Stimulated activated CD4-positive, alpha-beta T cell treated with anti-CD3 and anti-CD28 coated beads, Interleukin-15, amount 100 ng/mL, for 1 hour (primary cell): ENCODE measurements at places on chromosomes 2 and 18.

DNA sequence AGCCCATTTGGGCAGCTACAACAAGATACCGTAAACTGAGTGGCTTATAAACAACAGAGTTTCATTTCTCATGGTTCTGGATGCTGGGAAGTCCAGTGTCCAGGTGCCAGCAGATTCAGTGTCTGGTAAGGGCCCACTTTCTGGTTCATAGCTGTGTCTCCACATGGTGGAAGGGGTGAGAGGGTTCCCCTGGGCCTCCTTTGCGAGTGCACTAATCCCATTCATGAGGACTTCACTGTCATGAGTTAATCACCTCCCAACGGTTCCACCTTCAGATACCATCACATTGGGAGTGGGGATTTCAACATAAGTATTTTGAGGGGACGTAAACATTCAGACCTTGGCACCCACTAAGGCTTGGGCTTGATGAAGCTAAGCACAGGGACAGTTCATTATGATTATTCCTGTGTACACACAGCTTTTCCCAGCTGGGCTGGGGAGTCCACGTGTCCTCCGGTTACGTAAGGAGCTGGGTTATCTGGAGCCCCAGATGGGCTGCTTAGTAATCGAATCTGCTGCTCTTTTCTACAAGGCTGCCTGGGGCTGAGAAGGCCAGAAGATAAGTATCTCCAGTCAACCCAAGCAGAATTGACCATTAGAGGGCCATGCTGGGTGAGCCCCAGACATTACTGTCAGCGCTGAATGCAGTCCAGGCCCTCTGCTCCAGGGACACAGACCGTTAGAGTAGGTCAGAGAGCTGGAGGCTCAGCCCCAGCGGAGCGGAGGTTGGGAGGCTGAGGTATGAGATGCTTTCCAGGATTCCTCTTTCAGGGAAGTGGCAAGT lies 42.7 kb downstream of the EPAS1 start:
- no peak for DNase-seq

DNA sequence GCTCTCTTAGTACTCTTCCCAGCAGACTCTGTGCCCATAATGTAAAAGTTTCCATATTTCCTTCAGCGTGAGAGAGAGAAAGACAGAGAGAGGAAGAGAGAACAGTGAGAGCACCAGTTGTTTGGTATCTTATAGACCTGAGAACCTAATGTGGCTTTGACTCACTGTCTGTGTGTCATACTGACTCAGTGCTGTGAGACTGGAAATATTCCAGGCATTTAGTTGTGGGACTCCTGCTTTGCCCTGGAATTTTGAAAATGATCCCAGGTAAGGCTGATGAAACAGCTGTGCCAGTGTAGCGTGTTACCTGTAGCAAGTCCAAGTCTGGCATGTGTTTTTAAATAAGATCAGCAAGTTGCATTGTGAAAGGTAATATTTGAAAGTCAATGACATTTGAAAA lies 87.9 kb upstream of the KCNH7 start:
- no peak for DNase-seq

- no peak for DNase-seq
These were observed 34.9 kb upstream of the CD302 start for GRCh38 chr2:159832858-159833257.

DNA sequence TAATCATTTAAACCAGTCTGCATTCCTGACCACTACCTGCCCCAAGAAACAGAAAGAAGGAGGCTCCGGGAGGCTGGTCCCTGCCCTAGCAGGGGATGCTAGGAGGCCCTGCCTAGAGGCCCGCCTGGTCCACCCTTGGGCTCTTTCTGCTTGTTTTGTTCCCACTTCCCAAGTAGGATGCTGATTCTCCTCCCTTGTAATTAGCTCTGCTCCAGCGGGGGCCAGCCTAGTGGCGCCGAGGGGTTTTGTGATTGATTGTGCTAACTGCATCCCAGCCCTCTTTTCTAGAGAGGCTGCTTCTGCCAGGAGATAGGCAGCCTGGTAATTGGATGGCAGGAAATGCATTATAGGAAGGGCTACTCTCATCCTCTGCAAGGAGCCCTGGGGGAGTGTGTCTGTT lies 220.0 kb downstream of the LOXHD1 start:
- DNase-seq: no peak

- DNase-seq: no peak
These were observed 26.2 kb downstream of the CFAP53 start for GRCh38 chr18:50240080-50240563.

- DNase-seq: no peak
These were observed 82.0 kb downstream of the MTCL1 start for GRCh38 chr18:8787371-8787670.

GRCh38 chr2:225013425-225014365 lies 28.6 kb downstream of the DOCK10 start:
- no peak for DNase-seq

DNA sequence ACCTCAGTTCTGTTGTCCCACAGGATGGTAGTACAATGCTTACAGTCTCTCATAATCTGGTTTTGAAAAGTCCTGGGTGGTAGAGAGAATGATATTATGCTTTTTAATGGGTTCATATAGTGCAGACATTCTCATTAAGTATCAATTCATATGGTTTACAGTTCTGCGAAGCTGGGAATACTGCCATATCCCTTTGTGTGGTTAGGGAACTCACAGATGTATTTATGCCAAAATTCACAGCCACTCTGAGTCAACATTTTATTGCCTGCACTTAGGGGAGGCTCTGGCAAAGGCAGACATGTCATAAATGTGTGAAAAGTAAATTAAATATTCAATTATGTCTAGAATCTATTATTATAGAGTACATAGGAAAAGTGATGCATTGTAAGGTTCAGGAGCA lies 808.2 kb downstream of the SUCLG1 start:
- no peak for DNase-seq

- no peak for DNase-seq
These were observed 25.2 kb upstream of the SIX3 start for GRCh38 chr2:44916291-44916690.

- DNase-seq: no peak
These were observed 131.2 kb upstream of the SEC11C start for GRCh38 chr18:59008302-59008974.

- no peak for DNase-seq
These were observed 584.3 kb downstream of the BCL11A start for GRCh38 chr2:59969161-59969560.

DNA sequence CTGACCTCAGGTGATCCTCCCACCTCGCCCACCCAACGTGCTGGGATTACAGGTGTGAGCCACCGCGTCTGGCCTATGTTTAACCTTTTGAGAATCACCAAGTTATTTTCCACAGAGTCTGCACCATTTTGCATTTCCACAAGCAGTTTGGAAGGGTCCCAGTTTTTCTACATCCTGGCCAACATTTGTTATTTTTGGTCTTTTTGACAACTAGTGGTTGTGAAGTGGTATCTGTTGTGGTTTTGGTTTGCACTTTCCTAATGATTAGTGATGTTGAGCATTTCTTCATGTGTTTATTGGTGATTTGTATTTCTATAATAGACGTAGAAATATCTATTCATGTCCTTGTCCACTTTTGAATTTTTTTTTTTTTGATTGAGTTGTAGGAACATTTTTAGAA lies 67.9 kb downstream of the BIRC6 start:
- DNase-seq: no peak

GRCh38 chr18:47709556-47709955 lies 220.9 kb downstream of the SMAD2 start:
- DNase-seq: no peak

DNA sequence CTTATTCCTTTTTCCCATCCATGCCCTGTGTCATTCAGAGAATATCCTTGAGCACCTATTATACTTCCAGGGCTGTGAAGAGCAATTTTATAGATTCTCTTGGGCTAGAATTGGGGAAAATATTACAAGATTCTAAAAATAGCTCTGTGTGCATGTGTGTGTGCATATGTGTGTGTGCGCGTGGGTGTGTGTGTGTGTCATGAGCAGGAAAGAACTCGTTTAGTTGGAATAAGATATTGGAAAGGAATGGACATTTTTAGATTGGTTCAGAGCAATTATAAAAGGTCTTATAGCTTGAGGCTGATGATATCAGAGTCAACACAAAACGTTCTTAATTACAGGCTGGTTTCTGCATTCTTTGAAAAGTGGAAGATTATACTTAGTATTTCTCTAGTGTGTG lies 212.1 kb upstream of the COPS8 start:
- no peak for DNase-seq

GRCh38 chr2:118127250-118127649 lies 39.0 kb downstream of the INSIG2 start:
- DNase-seq: no peak

- DNase-seq: no peak
These were observed 45.4 kb upstream of the RHOB start for GRCh38 chr2:20401489-20401835.

- no peak for DNase-seq
These were observed 18.1 kb downstream of the PPP4R1 start for GRCh38 chr18:9596226-9596625.

DNA sequence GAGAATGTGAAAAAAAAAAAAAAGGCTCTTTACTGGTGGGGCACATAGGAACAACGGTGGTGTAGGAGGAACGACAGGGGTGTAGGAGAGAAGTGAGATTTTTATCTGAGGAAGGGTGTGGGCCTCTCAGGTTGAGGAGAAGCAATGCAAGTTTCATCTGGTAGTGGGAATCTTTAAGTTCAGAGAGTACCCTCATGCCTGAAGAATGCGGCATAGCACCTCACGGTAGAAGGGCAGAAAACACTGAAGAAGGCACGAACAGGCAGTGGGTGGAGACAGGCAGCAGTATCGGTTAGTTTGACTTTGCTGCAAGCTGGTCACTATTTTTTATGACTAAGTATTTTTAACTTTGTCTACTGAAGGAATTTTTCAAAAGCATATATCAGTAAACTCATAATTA lies 52.2 kb upstream of the TSPYL6 start:
- DNase-seq: no peak

DNA sequence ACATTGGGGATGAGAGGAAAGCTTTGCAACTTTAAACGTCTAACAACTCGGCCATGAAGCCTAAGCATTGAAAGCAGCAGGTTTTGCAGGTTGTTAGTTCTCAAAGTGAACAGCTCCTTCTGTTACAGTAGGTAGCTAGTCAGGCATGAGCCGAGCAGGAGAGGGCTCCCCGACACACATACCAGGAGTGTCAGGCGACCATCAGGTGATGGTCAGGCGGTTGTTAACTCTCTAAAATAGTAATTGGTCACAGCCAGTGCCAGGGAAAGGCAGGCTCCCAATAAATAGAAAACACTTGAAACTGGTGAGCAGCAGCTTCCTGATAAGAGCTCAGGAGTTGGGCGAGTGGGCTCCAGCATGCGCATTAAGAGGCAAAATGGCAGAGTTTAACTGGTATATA lies 53.5 kb upstream of the DAPL1 start:
- DNase-seq: no peak
